ENCODE measurements at places on chromosomes 12 and 14.

DNA sequence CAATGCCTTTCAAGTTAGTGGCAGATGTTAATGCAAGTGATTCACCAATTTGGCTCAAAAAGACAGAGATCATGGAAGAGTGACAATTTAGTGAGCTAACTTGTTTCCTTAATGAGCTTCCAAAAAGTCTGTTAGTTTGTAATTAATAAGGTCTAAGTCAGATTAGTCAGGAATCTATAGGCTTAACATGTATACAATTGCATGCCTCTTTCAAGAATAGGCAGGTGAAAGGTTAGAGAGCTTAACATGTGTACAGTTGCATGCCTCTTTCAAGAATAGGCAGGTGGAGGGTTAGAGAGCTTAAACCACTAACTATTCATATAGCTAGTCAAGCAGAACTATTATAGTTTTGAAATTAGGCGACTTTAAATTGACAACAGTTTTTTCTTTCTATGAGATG is 663.8 kb downstream of the C12orf50 start:
- DNase-seq, result no peak
- H3K36me3 ChIP-seq, result no peaks in the 10 kb centered on the region
- H3K27me3 ChIP-seq, result peaks cover 1% of the 10 kb centered on the region
- H3K27ac ChIP-seq, result no peak overlapping the region

GRCh38 chr12:31651893-31652521 is 7.5 kb upstream of the ETFBKMT start:
- H3K36me3 ChIP-seq, result no peaks in the 10 kb centered on the region
- DNase-seq, result no peak
- no peak overlapping the region for H3K4me3 ChIP-seq
- H3K4me1 ChIP-seq, result no peaks in the 10 kb centered on the region
- no peak overlapping the region for H3K27ac ChIP-seq

DNA sequence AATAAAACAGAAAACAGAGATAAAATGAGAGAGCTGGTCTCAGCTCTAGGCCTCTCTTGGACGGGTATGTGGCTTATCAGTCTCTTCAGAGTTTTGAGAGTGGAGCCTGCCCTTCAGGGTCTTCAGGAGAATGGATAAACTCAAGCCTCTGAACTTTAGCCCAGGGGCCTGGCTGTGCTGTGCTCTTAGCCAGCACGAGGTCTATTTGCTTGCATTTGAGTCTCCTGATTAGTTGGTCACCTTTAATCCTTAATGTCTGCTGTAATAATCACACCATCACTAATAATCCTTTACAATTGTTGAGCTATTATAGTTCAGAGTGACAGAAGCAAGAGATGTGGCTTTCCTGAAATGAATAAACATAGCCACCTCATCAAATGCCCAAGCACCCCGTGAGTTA is 24.3 kb downstream of the KRT80 start:
- peaks cover 1% of the 10 kb centered on the region for H3K4me1 ChIP-seq
- no peak overlapping the region for H3K4me3 ChIP-seq
- peaks cover 8% of the 10 kb centered on the region for H3K27me3 ChIP-seq
- H3K36me3 ChIP-seq, result no peaks in the 10 kb centered on the region
- no peak for DNase-seq

DNA sequence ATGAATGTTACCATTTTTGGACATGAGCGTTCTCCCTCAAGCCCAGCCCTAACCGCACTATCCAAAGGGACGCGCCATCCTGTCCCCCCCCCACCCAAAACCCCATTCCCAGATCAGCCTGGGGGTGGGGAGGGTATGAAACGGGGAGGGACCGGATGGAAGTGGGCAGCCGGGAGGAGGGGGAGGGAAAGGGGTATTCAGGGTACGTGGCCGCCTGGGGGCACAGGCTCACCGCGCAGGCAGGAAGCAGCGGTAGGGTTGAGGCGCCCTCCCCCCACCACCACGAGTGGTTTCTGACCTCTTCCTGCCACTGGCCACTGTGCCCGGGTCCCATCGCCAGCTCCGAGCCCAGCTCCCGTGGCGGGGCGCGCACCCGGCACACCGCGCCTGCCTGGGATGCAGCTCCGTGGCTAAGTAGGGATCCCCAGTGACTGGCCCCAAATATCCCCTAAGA is 1.4 kb downstream of the ACTN1 start:
- H3K4me1 ChIP-seq, result peaks cover 17% of the 10 kb centered on the region
- H3K36me3 ChIP-seq, result no peaks in the 10 kb centered on the region
- peak overlapping the region; percentile 83 for H3K4me3 ChIP-seq
- peaks cover 3% of the 10 kb centered on the region for H3K27me3 ChIP-seq
- peak; percentile 55 for DNase-seq

DNA sequence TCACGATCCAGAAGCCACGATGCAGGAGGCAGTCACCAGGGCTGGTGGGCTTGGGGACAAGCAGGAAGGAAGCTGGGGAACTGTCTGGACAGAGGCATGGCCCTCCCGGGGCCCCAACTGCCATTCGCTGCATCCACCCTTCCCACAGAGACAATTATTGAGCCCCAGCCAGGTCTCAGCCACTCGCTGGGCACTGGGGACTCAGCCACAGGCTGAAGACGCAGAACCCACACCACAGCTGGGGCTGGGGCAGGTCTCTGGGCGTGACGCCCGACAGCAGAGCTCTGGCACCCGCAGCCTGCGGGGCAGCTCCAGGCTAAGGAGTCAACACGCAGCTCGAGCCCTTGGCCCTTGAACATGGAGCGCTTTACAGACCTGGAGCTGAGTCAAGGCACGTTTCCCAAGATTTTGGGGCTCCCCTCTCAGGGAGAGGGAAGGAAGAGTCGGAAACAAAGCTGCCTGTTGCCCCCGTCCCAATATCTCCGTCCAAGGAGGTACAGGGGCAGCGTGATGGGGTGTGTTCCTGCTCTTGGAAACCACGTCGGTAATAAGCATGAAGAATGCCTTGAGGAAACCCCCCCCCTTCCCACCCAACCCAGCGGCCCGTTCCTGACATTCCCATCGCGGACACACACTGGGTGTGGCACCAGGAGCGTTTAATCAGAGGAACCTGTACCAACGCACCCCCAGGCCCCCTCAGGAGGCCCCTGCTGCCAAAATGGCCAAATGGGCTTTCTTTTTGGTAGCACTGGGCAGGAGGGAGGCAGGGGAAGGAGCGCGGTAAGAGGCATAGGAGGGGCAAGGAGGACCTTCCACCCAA is 6.7 kb downstream of the RIMBP2 start:
- peaks cover 7% of the 10 kb centered on the region for H3K36me3 ChIP-seq
- no peak for DNase-seq
- no peak overlapping the region for H3K4me3 ChIP-seq
- H3K4me1 ChIP-seq, result peaks cover 16% of the 10 kb centered on the region
- peaks cover 10% of the 10 kb centered on the region for H3K27me3 ChIP-seq

DNA sequence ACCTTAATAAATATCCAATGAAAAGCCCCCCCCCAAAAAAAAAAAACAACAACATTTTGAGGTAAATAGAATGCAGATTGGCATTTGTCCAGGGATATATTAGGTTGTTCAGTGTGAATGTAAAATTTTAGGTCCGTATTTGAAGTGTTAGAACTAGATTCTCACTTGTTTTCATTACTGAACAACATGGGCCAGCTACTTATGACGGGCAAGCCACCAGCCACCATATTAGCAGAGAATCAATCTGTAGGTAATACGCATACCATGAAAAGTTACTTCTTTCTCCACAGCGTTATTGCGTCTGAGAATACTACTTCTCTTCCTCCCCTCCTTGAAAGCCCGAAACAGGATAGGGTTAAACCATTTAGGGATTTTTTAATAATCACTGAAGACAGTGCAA is 5.4 kb downstream of the FLRT2 start:
- H3K27me3 ChIP-seq, result peaks cover 24% of the 10 kb centered on the region
- H3K36me3 ChIP-seq, result no peaks in the 10 kb centered on the region
- peak overlapping the region; percentile 95 for H3K4me3 ChIP-seq
- peak overlapping the region; percentile 88 for H3K27ac ChIP-seq

DNA sequence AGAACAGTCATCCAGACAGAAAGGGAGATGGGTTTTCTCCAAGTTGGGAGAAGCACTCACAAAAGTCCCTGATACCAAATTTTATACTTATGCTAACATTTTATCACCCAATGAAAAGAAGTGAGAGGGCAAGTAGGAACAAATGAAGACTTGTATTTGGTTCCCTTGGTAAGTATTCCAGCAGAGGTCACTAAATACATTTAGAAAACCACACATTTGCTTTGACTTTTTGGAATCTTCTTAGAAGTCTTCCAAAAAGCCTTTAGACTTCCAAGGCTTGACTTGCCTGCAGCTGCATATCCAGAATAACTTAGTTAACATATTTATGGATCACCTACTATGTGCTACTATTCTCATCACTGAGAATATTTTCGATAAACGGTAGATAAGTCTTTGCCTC is 3.1 kb upstream of the GYS2 start:
- H3K27ac ChIP-seq, result no peak overlapping the region
- H3K27me3 ChIP-seq, result no peaks in the 10 kb centered on the region
- H3K4me3 ChIP-seq, result no peak overlapping the region
- no peaks in the 10 kb centered on the region for H3K4me1 ChIP-seq
- no peaks in the 10 kb centered on the region for H3K36me3 ChIP-seq

DNA sequence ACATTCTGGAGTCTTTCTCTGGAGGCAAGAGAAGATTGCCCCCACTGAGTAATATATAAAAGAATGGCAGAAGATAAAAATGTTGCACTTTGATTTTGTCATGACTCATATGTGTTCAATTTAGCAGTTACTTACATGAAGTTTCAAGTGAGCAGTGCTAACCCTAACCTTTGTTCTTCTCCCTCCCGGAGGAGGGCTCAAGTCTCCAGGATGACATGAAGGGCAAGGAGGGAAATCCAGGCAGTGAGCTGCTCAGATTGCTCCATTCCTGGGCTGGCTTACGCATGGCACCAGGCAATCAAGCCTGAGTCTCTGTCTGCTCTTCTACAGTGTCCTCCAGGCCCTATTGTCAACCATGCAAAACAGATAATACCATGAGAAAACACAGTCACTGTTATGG is 322.3 kb downstream of the DUSP6 start:
- H3K36me3 ChIP-seq, result no peaks in the 10 kb centered on the region
- DNase-seq, result no peak
- no peaks in the 10 kb centered on the region for H3K4me1 ChIP-seq
- H3K27me3 ChIP-seq, result no peaks in the 10 kb centered on the region

DNA sequence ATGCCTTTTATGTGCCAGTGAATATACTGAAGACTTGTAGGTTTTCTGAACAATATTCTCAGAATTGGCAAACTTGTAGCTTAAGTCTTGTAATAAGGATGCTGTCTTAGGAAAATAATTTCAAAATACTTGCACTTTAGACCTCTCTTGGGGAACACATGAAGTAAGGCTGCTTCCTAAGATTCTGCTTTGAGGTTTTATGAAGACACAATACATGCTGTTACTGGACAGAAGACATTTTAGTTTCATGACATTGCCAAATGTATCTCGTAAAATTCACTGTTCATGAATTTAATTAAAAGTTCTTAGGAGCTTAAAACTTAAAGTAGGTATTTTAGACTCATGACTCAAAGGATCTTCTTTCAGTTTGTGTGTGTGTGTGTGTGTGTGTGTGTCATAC is 80.7 kb downstream of the RAD51B start:
- peaks cover 9% of the 10 kb centered on the region for H3K36me3 ChIP-seq
- peaks cover 3% of the 10 kb centered on the region for H3K27me3 ChIP-seq
- H3K27ac ChIP-seq, result no peak overlapping the region
- no peak overlapping the region for H3K4me3 ChIP-seq
- H3K4me1 ChIP-seq, result no peaks in the 10 kb centered on the region

DNA sequence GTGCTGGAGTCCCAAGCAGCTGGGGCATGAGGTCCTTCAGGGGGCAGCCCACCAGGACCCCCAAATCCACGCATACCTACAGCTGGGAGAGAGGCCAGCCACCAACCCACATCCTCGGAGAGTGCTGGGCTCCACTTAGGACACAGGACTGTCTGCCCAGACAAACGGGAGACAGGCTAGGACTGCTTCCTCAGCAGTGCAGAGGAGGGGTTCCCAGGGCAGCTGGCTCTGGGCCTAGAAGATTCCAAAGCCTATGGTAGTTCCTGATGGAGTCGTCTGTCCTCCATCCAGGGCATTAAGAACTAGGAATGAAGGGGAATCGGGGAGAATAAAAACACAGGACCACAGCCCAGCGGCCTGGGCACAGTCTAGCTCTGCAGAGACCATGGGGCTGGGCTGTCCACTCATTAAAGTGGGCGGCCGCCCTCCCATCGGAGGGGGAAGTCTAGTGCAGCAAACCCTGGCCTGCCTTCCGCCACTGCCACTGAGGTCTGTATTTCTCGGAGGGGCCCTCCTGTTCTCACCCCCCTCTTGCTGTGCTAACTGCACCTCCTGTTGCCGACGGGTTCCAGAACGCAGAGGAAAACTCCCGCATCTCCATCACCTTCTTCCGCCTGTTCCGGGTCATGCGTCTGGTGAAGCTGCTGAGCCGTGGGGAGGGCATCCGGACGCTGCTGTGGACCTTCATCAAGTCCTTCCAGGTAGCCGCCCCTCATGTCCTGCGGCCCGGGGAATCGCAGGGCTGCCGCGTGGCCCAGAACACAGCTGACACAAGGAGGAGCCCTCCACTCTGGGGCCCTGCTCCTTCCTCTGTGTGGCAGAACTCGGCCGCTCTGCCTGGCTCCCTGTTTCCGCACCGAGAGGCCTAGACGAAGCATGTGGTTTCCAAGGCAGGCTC is 143.5 kb upstream of the FKBP4 start:
- H3K27me3 ChIP-seq, result peaks cover 3% of the 10 kb centered on the region
- H3K36me3 ChIP-seq, result no peaks in the 10 kb centered on the region
- no peak for DNase-seq

DNA sequence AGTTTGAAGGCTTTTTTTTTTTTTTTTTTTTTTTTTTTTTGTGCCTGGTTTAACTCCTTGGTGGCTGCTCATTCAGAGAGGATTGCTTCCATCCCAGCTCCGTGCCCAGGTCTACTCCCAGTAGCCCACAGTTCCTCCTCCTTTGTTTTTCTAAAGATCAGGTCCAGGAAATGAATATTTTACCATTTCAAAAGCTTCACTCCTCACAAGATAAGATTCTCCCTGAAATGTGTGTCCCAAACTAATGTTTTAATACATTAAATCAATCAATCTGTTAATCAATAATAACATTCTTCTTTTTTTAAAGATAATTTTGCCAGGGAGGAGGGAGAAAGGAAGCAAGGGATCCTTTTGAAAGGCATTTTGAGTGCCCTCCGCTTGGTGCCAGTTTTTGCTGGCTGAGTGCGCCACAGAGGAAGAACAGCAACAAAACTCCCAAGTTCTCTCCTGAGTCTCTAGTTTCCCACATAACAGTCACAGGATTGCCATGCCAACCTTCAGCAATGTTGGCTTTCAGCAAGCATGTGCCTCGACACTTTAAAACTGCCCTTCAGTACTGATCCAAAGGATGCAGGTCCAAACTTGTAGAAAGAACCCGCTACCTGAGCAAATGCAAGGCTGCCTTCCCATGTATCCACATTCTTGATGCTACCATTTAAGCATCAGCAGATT is 99.2 kb downstream of the RMST start:
- no peak overlapping the region for H3K27ac ChIP-seq
- H3K36me3 ChIP-seq, result no peaks in the 10 kb centered on the region
- no peak for DNase-seq
- H3K27me3 ChIP-seq, result peaks cover 5% of the 10 kb centered on the region
- no peak overlapping the region for H3K4me3 ChIP-seq
- H3K4me1 ChIP-seq, result peaks cover 27% of the 10 kb centered on the region

- DNase-seq, result no peak
- no peak overlapping the region for H3K4me3 ChIP-seq
These were observed 26.5 kb upstream of the CRADD start for GRCh38 chr12:93650626-93651025.

Data from glutamatergic neuron (in vitro differentiated cells).